ENCODE measurements at places on chromosomes 7 and 10.
A peak's percentile ranks its signal among the peaks of the same experiment; 100 is the strongest.

GRCh38 chr10:131902211-131902610 lies 1.4 kb downstream of the PPP2R2D start:
- DNase-seq, result no peak

DNA sequence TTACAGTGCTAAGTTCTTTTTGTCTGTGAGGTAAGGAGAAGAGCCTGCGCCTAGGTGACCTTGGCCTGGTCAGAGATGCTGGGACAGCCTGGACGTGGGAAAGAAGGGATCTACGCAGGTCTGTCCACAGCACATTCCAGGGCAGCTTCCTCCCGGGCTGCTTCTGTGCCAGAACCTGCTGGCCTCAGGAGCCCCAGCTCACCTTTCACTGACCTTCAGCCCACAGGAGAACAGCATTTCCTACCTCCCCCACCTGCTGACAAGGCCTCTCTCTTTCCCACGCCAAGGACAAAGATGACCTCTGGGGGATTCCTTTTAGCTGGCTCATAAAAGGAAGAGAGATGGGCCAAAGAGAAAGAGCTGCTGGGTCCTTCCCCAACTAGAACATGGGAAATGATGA lies 260.6 kb downstream of the KCNMA1 start:
- DNase-seq, result no peak

DNA sequence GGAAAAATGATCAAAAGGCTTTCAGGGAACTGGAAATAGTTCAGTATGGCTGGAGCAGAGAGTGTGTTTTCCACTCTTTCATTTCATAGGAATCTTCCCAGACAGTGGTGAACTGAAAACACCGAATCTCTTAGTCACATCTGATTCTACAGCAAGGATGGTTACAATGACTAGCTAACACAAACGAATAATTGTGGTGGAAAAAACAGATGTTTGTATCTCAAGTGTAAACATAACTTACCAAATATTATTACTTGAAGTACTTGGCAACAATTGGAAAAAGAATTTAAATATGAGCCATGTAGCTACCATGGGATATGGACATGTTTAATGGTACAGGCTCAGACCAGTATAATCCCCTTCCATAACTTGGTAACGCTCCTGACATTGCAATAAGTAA lies 21.1 kb upstream of the BPGM start:
- no peak for DNase-seq

- no peak for DNase-seq
These were observed 547.7 kb downstream of the TNS3 start for GRCh38 chr7:47034180-47034579.

DNA sequence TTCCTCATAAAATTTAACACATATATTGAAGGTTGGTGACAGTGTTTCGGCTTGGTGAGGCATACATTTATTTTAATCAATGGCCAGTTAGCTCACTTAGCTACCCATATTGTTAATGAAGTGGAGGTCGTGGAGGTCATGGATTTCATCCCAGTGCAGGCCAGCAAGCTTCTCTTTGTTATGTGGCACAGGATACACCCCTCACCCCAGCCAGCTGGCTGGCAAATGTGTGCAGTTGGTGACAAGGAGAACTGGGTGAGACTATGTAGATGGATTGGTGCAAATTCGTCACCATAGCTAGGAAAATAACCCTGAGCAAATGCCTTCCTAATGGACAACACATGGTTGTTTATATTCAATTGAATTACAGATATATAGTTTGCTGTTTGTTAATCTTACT lies 50.5 kb upstream of the FOXP2 start:
- no peak for DNase-seq

- DNase-seq, result no peak
These were observed 128.7 kb downstream of the SH3PXD2A start for GRCh38 chr10:103726637-103727036.

- no peak for DNase-seq
These were observed 117.2 kb downstream of the UBE2H start for GRCh38 chr7:129835569-129835968.

DNA sequence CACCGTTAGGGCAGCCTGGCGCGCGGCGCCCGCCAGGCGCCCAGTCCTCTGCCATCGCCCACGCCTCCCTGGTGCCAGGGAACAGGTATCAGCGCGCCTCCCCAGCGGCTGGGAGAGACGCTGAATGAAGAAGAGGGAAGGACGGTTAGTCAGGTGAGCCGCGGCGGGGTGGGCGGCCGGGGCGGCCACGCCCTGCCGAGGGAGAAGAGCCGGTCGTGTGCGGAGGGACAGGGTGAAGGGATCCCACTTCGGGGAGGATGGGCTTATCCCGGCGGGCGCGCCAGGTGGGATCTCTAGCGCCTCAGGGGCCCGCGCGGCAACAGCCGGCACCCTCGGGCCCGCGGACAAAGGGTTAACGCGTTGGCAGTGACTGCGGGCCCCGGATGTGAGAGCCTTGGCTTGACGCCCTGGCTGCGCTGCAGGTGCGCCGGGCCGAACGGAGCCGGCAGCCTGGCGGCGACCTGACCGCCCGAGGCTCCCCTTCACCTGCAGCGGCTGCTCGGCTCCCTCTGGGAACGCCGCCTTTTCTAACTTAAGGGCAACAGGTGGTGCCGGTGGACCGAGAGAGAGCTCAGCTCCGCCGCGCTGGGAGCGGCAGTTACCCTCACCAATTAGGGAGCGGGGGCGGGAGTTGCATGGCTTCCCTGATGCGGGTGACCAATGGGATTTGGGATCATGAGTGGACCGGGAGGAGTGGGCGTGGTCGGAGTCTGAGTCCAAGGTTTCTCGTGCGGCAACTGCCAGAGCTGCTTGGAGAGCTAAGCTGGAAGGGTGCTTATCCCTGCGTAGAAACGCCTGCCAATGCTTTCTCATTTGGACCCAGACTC lies at the start of gene ARL4A:
Gene ARL4A (plus strand): TSS at position 743 of the 827 bp plus-strand sequence. CDS start 622 bp downstream, outside the sequence.
- DNase-seq, result peak; percentile 68

- DNase-seq, result no peak
These were observed 145.6 kb downstream of the RELN start for GRCh38 chr7:103843689-103844480.

DNA sequence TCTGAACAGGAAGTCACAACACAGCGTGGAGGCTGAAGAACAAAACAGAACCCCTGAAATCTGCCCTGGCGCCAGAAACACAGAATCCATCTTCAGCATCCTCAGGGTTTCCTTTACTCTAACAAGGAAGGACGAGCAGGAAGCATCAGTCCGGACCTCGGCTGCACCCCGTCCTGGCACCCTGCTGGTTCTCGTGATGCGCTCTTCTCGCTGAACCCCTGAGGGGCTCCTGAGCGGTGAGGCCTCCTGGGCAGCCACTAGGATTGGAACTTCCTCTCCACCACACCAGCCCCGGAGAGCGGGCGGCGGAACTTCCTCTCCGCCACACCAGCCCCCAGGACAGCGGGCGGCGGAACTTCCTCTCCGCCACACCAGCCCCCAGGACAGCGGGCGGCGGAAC lies 461.9 kb downstream of the PTPRN2 start:
- no peak for DNase-seq

DNA sequence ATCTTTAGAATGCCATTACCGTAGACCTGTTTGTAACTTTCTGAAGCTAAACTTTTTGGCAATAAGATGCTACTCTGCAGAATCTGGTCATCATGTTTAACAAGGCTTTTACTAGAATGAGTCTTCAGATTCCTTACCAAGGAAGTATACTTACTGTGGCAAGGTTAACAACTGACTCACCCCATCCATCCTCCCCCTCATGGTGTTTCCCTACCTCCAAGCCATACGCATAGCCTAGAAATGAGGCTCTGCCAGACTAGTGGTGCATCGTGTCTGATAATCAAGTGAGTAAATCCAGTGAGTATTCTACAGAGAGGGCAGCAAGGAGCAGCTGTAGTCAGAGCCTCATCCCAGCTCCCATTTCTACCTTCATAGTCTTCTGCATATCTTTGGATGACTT lies 223.6 kb downstream of the IPMK start:
- DNase-seq, result no peak

GRCh38 chr10:11201911-11202310 lies 184.2 kb downstream of the CELF2 start:
- DNase-seq, result no peak

- no peak for DNase-seq
These were observed 38.9 kb downstream of the DRGX start for GRCh38 chr10:49356944-49357343.

- no peak for DNase-seq
These were observed 211.7 kb upstream of the MKI67 start for GRCh38 chr10:128337860-128338378.

- no peak for DNase-seq
These were observed 16.4 kb downstream of the PRKRIP1 start for GRCh38 chr7:102412548-102412947.

DNA sequence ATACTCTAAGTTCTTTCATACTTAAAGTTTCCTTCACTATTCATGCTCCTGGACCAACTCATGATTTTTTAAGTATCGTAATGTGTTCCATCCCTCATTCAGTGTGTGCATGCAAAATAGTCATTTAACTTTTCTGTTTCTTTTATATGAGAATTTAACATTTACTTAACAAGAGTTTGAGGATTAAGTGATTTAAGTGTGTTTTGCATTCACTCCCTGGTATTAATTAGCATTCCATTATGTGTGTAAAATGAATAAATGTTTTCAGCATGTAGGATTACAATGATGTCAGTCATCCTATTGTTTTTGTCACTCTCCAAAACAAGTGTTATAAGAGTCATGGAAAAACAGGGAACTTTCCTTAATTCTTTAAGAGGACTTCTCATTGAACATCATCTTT lies 457.7 kb downstream of the IPMK start:
- DNase-seq, result no peak
